Ascending aorta (tissue), 2 donors: ENCODE measurements at places on chromosomes 3 and 15.
A peak's percentile ranks its signal among the peaks of the same experiment; 100 is the strongest.

GRCh38 chr3:191529992-191530391, 69.0 kb downstream of the PYDC2 start:
- no peak for DNase-seq

GRCh38 chr3:172799246-172799645, 48.7 kb downstream of the ECT2 start:
- DNase-seq: no peak

DNA sequence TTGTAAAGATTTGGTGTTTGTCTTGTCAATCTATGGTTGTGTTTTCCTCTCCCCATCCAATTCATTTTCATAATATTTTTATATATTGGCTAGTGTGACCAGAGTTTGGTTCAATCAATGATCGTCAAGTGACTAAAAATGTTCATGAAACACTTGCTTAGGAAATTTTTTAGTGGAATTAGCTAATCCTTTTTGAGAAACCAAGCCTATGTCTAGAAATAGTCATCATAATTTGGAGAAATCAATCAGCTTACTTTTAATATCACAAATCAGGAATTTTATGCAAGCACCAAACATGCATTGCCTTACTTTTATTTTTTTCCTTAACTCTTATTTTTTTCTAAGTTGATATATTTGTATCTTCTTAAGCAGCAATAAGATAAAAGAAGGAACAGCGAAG, 403.1 kb upstream of the TBL1XR1 start:
- DNase-seq: no peak

GRCh38 chr3:107797586-107797985, 274.8 kb downstream of the BBX start:
- no peak for DNase-seq

- DNase-seq: no peak
Measured at GRCh38 chr3:18489939-18490338, 64.8 kb upstream of the SATB1 start.

DNA sequence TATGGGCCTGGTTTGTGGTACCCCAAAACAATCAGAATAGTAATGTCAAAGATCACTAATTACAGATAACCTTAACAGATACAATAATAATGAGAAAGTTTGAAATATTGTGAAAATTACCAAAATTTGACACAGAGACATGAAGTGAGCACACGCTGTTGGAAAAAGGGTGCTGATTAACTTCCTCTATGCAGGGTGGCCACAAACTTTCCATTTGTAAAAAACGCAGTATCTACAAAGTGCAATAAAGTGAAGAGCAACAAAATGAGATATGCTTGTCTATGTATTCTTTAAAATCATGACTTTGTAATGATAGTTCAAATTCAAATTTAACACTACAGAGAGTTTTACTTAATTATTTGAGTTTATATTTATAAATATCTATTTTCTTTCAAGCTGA, 7.6 kb upstream of the TIGIT start:
- no peak for DNase-seq

GRCh38 chr15:84747416-84748273, 747 bp upstream of the ZNF592 start:
- DNase-seq: peak; percentile 20

DNA sequence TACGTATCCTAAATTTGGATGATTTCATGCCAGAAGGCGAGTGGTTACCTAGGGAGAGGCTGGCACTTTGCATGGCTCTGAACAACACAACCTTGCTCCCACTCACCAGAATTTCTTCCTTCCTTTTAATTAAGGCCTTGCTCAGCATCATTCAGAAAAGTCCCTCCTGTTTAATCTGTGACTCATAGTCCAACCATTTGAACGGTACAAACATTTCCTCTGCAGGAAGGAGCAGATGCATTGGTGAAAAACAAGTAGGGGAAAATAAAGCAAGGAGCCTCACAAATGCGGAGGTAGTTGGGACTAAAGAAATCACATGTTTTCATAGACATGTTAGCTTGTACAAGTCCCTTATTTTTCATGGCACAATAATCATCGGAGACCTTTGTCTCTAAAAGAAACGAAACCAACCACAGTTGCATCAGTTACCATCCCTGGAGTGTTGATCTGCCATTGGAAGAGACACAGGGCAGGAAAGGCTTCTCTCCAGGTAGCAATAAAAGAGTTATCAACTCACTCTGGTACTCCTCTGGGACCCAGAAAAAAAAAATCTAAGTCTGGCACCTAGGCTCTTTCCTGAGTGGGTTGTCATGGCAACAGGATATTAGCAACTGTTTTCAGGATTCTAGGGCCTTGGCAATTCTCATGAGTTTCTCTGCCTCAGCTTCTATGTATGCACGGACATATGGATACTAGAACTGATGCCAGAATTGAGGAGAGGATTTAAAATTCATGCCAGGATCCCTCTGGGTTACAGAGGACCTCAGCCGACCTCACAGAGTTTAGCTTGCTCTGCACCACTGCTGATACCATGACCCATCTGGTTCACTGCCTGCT, 255.4 kb upstream of the ARPP21 start:
- DNase-seq: no peak

GRCh38 chr3:192275741-192276355, 451.5 kb downstream of the FGF12 start:
- no peak for DNase-seq
